ENCODE measurements at places on chromosomes 2 and 18. TPM values are rescaled to one million over a fixed set of nuclear protein-coding genes. Genes with fewer than 3 reads are reported as not detected.

The KCNJ3 gene
- 0.69 TPM for total RNA-seq

GRCh38 chr2:102094917-102095316, 47.6 kb upstream of the IL1R1 start:
- no peak for DNase-seq
- no peaks in the 10 kb centered on the region for H3K27me3 ChIP-seq
- no peak overlapping the region for H3K4me3 ChIP-seq
- no peaks in the 10 kb centered on the region for H3K36me3 ChIP-seq
- H3K27ac ChIP-seq: no peak overlapping the region
- H3K4me1 ChIP-seq: peaks cover 6% of the 10 kb centered on the region

GRCh38 chr2:124254621-124255020, 229.5 kb downstream of the CNTNAP5 start:
- H3K27ac ChIP-seq: no peak overlapping the region
- no peak for DNase-seq
- no peaks in the 10 kb centered on the region for H3K36me3 ChIP-seq
- H3K4me3 ChIP-seq: no peak overlapping the region
- peaks cover 11% of the 10 kb centered on the region for H3K4me1 ChIP-seq

DNA sequence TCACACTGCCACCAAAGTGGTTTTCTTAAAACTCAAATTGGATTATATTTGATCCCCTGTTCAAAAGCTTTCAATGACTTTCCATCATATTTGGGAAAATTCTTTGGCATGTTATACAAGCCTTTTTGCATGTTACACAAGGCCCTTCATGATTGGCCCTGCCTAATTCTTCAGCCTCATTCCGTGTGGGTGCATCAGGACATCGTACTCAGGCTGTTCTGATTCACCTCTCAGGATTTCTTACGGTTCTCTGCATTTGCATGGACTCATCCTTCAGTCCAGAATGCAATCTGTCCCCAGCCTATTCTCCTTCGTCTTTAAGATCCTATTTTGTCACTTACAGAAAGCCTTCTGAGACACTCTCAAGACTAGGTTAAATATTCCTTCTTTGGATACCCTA, 107.8 kb downstream of the LYPD1 start:
- no peak overlapping the region for H3K27ac ChIP-seq
- H3K36me3 ChIP-seq: no peaks in the 10 kb centered on the region
- DNase-seq: no peak
- H3K27me3 ChIP-seq: no peaks in the 10 kb centered on the region
- H3K4me1 ChIP-seq: peaks cover 10% of the 10 kb centered on the region

DNA sequence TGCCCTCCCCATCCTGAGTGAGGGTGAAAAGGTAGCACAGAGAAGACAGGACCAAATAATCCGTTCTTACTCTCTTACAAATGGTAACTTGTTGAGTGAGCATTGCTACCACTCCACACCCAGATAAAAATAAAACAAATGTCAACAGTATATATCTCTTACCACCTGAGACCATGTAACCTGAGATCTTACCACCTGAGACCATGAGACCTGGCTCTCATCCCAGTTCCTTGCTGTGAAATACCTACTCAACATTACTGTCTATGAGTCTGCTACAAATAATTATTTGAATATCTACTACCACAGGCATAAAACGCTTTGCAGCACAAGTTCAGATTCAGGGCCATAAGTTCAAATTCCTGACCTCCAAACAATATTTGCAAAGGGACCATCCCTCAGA, 234.7 kb downstream of the C1D start:
- no peaks in the 10 kb centered on the region for H3K36me3 ChIP-seq
- no peak for DNase-seq
- no peaks in the 10 kb centered on the region for H3K4me1 ChIP-seq
- no peak overlapping the region for H3K27ac ChIP-seq

DNA sequence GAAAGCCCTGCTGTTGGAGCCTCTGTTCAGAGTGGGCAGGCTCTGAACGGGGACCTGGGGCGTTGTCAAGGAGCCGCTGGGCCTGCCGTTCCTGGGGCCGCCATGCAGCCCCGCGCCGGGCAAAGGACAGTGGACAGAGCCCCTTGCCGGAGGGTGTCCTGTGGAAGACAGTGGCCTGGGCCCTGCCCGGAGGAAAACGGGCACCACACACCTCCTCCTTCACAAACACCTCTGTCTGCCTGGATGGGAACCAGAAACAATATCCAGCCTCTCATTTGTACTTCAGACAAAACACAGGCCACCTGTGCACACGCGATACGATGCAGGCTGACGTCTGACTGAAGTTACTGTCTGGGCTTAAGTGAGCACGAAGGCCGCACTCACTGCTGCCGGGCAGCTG, 233.7 kb downstream of the TWIST2 start:
- no peak overlapping the region for H3K4me3 ChIP-seq
- no peak overlapping the region for H3K27ac ChIP-seq
- no peaks in the 10 kb centered on the region for H3K27me3 ChIP-seq
- no peak for DNase-seq

DNA sequence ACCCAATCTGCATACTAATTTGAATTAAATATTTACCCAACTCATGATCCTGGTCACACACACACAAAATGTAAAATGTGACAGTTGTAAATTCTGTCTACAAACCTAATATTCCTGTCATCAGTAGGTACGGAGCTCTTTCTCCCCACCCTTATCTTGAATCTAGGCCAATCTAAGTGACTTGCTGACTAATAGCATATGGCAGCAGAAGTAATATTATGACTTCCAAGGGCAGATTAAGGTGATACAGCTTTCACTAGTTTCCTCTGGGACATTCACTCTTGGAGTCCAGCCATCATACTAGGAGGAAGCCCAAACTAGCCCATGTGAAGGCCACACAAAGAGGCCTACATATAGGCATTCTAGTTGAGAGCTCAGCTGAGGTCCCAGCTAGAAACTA, 89.4 kb downstream of the TMEM131 start:
- H3K4me1 ChIP-seq: no peaks in the 10 kb centered on the region
- no peak overlapping the region for H3K4me3 ChIP-seq
- no peaks in the 10 kb centered on the region for H3K27me3 ChIP-seq
- DNase-seq: no peak
- H3K27ac ChIP-seq: no peak overlapping the region
- no peaks in the 10 kb centered on the region for H3K36me3 ChIP-seq

GRCh38 chr2:84855731-84856130, 25.2 kb downstream of the TRABD2A start:
- peak overlapping the region; percentile 23 for H3K4me3 ChIP-seq
- H3K36me3 ChIP-seq: peaks cover 9% of the 10 kb centered on the region
- H3K27me3 ChIP-seq: peaks cover 56% of the 10 kb centered on the region
- no peak overlapping the region for H3K27ac ChIP-seq
- DNase-seq: peak; percentile 76
